ENCODE measurements at places on chromosomes 2 and 18. TPM values are rescaled to one million over a fixed set of nuclear protein-coding genes. Genes with fewer than 3 reads are reported as not detected.

KIF1A gene
- total RNA-seq = not detected

ATP6V1C2 gene
- 0.66 TPM for total RNA-seq

UGT1A6 gene
- total RNA-seq = not detected

FOSL2 gene
- total RNA-seq = 106 TPM

UGT1A4 gene
- total RNA-seq = not detected

MYCN gene
- 0.32 TPM for total RNA-seq

ANKRD23 gene
- total RNA-seq = 3.5 TPM

RTP5 gene
- total RNA-seq = 0.15 TPM

DNA sequence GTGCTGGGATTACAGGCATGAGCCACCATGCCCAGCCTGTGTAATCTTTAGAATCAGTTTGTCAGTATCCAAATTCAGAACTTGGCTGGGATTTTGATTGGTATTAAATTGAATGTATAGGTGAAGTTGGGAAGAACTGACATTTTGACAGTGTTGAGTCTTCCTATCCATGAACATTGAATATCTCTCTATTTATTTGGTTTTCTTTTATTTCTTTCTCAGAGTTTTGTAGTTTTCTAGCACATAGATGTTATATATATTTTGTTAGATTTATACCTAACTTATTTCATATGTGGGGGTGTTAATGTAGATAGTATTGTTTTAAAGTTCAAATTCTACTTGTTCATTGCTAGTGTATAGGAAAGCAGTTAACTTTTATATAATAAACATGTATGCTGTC is 31.5 kb downstream of the CEP192 start:
- H3K4me3 ChIP-seq = no peak overlapping the region
- no peak overlapping the region for H3K27ac ChIP-seq
- H3K27me3 ChIP-seq = no peaks in the 10 kb centered on the region
- no peaks in the 10 kb centered on the region for H3K4me1 ChIP-seq
- peaks cover 4% of the 10 kb centered on the region for H3K36me3 ChIP-seq
- DNase-seq = no peak

DNA sequence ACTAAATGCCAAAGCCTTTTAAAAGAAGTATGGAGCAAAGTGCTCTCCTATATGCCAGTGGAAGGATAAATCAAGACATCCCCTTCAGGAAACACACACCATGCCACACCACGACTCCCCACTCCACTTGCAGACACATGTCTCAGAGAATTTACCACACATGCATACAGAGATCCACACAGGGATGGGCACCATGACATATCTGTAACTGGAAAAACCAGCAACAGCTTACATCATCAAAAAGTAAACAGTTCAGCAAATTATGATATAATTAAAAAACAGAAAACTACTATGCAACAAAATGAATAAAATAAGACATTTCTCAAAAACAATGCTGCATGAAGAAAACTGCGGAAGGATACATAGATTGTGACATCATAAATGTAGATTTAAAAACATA is 29.6 kb downstream of the RBMS1 start:
- no peaks in the 10 kb centered on the region for H3K36me3 ChIP-seq
- DNase-seq = no peak
- H3K4me3 ChIP-seq = no peak overlapping the region
- H3K27me3 ChIP-seq = no peaks in the 10 kb centered on the region
- no peak overlapping the region for H3K27ac ChIP-seq
- H3K4me1 ChIP-seq = no peaks in the 10 kb centered on the region

DNA sequence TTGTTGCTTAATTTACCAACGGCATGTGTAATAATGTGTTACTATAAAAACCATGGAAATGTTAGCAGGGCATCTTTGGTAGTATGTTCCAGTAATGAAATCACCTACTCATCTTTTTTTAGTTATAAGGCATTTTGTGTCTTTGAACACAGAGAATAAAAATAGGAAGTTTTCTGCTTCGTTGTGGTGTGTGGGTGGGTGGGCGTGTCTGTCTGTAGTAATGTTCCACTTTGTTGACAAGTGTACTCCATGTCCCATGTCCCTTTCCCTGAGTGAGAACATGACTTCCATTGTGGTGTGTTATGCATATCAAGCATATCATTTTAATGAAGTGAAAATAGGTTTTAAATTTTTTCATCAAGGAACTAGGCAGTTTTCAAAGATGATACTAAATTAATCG is 149.3 kb downstream of the VWC2L start:
- H3K27ac ChIP-seq = no peak overlapping the region
- no peaks in the 10 kb centered on the region for H3K4me1 ChIP-seq
- DNase-seq = no peak
- no peak overlapping the region for H3K4me3 ChIP-seq
- H3K27me3 ChIP-seq = no peaks in the 10 kb centered on the region
- H3K36me3 ChIP-seq = no peaks in the 10 kb centered on the region

DNA sequence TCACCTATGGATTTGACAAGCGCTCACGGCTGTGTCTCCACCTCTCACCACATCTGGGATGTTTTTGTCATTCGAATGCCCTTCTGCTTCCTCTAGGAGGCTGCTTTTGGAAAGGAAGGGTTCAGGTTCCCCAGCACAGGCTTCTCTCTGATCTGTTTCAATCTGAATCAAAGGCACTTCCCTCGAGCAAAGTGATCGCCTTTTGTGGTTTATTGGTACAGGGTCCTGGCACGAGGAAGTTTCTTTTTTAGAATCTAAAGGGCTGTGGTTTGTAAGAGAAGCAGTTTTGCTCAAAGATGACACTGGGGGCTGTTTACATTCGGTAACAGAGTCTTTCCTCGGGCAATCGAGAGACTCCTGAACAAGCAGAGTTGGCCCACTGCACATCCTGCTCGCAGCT is 145.0 kb downstream of the DAW1 start:
- H3K4me1 ChIP-seq = no peaks in the 10 kb centered on the region
- no peak overlapping the region for H3K4me3 ChIP-seq
- no peaks in the 10 kb centered on the region for H3K27me3 ChIP-seq
- DNase-seq = no peak
- no peak overlapping the region for H3K27ac ChIP-seq

DNA sequence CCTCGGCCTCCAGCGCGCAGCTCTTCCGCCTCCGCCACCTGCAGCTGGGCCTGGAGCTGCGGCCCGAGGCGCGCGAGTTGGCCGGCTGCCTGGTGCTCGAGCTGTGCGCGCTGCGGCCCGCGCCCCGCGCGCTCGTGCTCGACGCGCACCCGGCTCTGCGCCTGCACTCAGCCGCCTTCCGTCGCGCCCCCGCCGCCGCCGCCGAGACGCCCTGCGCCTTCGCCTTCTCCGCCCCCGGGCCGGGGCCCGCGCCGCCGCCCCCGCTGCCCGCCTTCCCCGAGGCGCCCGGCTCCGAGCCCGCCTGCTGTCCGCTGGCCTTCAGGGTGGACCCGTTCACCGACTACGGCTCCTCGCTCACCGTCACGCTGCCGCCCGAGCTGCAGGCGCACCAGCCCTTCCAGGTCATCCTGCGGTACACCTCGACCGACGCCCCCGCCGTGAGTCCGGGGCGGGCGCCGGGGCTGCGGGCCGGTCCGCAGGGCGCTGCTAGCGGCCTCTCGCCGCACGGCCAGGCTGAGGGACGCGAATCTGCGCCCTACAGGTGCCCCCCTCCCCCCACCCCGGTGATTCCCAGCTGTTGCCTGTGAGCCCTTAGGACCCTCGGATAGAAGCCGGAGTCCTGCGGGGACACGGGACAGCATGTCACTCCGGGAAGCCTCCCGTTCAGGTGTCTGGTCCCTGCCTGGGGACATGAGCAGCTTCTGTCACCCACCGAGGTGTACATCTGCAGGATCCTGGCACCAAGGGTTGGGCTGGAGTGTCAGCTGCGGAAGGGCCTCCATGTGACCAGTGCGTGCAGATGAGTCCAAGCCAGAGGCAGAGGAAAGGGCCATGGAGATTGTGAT is 616 bp downstream of the RNPEPL1 start:
- peak; percentile 55 for DNase-seq
- peaks cover 14% of the 10 kb centered on the region for H3K4me1 ChIP-seq
- H3K27ac ChIP-seq = peak overlapping the region; percentile 93
- peak overlapping the region; percentile 71 for H3K4me3 ChIP-seq

GRCh38 chr2:71736091-71736861 is 282.9 kb downstream of the DYSF start:
- no peak for DNase-seq
- no peaks in the 10 kb centered on the region for H3K36me3 ChIP-seq
- no peaks in the 10 kb centered on the region for H3K4me1 ChIP-seq
- no peak overlapping the region for H3K27ac ChIP-seq
- no peaks in the 10 kb centered on the region for H3K27me3 ChIP-seq

DNA sequence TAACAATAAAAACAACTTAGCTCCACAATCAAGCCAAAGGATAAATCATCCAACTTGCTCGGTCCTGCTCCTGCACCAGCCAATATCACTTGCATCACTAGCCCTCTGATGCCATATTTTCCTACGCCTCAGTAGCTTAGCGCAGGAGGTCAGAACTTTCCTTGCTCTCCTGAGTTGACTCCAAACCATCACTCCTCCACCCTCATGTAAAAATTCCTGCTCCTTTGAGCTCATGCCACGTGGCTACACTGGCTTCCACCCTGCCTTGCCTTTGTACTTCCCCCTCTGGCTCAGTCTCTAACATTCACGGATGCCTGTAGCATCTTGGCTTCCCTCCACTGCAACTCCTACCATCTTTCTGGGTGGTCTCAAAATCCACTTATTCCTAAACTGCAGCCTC is 25.2 kb downstream of the AAK1 start:
- no peaks in the 10 kb centered on the region for H3K27me3 ChIP-seq
- H3K27ac ChIP-seq = no peak overlapping the region
- no peak overlapping the region for H3K4me3 ChIP-seq
- no peaks in the 10 kb centered on the region for H3K36me3 ChIP-seq

DNA sequence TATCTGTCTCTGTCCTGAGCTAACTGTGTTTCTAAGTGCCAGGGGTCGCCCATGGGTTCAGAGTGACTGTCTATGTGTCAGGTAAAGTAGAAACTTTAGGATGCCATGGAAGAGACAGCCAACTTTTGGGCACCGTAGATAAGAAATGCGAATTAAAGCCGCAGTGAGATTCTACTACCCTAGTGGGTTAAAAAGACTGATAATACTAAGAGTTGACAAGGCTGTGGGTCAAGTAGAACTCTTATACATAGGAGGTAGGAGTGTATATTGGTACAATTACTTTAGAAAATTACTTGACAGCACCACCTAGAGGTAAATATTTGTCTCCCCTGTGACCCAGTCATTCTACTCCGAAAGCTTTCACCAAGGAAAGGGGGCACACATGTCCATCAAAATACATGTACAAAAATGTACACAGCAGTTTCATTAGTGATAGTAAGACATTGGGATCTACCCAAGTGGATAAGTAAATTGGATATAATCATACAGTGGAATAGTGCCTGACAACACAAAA is 371.3 kb downstream of the SLC4A3 start:
- no peak overlapping the region for H3K4me3 ChIP-seq
- H3K27me3 ChIP-seq = no peaks in the 10 kb centered on the region
- no peaks in the 10 kb centered on the region for H3K4me1 ChIP-seq
- H3K27ac ChIP-seq = no peak overlapping the region

GRCh38 chr2:66585587-66585986 is 150.7 kb downstream of the MEIS1 start:
- H3K27ac ChIP-seq = no peak overlapping the region
- no peaks in the 10 kb centered on the region for H3K36me3 ChIP-seq
- H3K4me1 ChIP-seq = no peaks in the 10 kb centered on the region
- no peak for DNase-seq
- no peaks in the 10 kb centered on the region for H3K27me3 ChIP-seq

DNA sequence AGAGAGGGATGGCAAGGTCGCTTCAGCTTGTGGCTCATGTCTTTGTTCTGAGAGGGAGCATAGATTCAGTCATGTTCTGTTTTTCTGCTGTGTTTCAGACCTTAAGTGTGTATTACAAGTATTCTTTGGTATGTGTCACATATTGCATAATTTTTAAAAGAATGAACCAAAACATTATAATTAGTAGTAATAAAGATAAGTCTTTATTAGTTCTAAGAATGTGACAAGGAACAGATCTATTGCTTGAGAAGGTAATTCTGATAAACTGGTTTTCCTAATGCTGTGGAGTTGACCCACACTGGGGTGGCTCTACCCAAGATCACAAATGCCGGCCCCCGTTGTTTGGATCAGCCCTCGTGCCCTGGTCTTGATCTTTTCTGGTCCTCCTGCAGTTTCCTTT is 124.3 kb upstream of the FOSL2 start:
- no peaks in the 10 kb centered on the region for H3K27me3 ChIP-seq
- no peaks in the 10 kb centered on the region for H3K36me3 ChIP-seq
- H3K27ac ChIP-seq = no peak overlapping the region

GRCh38 chr2:36553683-36554082 is 44.3 kb downstream of the FEZ2 start:
- H3K27ac ChIP-seq = no peak overlapping the region
- H3K27me3 ChIP-seq = no peaks in the 10 kb centered on the region
- no peaks in the 10 kb centered on the region for H3K4me1 ChIP-seq
- no peaks in the 10 kb centered on the region for H3K36me3 ChIP-seq
- no peak overlapping the region for H3K4me3 ChIP-seq

GRCh38 chr2:200122683-200123082 is 167.3 kb downstream of the MAIP1 start:
- H3K4me3 ChIP-seq = no peak overlapping the region
- no peaks in the 10 kb centered on the region for H3K27me3 ChIP-seq
- no peak for DNase-seq
- H3K4me1 ChIP-seq = no peaks in the 10 kb centered on the region

DNA sequence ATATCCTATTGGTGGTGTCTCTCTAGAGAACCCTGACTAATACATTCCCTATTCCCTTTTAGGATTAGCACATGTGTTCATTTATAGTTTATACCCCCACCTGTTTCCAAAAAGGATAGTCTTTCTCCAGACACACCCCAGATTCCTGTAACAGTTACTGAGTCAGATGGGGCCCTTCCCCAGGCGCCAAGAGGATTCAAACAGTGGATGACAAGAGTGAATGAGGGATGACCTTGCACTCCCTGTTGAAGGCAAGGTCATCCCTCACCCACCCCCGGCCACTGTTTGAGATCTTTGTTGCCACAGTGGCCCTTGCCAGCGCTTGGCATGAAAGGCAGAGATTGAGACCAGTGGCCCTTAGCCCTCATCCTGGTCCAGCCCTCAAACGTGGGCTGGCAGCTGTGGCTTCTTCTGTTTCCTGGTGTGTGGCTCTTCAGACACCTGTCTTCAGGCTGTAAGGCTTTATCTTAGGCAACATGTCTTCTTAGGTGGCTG is 15.3 kb upstream of the REEP1 start:
- no peaks in the 10 kb centered on the region for H3K36me3 ChIP-seq
- H3K4me1 ChIP-seq = no peaks in the 10 kb centered on the region
- H3K27ac ChIP-seq = no peak overlapping the region
- DNase-seq = no peak

GRCh38 chr2:230828272-230828961 is 36.3 kb upstream of the ITM2C start:
- no peak for DNase-seq
- H3K36me3 ChIP-seq = no peaks in the 10 kb centered on the region

DNA sequence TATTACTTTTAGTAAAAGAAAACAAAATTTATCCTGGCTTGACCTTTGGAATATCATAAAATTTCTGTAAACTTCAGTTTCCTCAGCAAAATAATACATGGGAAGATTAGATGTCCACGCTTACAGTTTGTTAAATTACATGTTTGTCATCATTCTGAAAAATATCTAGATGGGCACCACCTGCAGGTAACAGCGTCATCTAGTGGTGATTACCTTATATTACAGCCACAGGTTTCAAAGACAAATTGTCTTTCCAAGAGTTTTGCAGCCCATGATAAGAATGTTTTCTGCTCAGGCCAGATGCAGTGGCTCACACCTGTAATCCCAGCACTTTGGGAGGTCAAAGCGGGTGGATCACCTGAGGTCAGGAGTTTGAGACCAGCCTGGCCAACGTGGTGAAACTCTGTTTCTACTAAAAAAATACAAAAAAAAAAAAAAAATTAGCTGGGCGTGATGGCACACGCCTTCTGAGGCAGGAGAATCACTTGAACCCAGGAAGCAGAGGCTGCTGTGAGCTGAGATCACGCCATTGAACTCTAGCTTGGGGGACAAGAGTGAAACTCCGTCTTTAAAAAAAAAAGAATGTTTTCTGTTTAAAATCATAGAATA is 96.3 kb upstream of the RASGRP3 start:
- no peaks in the 10 kb centered on the region for H3K36me3 ChIP-seq
- DNase-seq = no peak
- no peaks in the 10 kb centered on the region for H3K4me1 ChIP-seq
- no peak overlapping the region for H3K27ac ChIP-seq
